Activated CD8-positive, alpha-beta memory T cell treated with anti-CD3 and anti-CD28 coated beads for 4 hours (primary cell): ENCODE measurements at places on chromosomes 2 and 18.

GRCh38 chr2:126029316-126029715 lies 626.6 kb upstream of the GYPC start:
- DNase-seq: no peak

GRCh38 chr2:17515652-17516051 lies 2.6 kb downstream of the RAD51AP2 start:
- no peak for DNase-seq

- no peak for DNase-seq
These were observed 255.2 kb downstream of the ACKR3 start for GRCh38 chr2:236824836-236825235.

DNA sequence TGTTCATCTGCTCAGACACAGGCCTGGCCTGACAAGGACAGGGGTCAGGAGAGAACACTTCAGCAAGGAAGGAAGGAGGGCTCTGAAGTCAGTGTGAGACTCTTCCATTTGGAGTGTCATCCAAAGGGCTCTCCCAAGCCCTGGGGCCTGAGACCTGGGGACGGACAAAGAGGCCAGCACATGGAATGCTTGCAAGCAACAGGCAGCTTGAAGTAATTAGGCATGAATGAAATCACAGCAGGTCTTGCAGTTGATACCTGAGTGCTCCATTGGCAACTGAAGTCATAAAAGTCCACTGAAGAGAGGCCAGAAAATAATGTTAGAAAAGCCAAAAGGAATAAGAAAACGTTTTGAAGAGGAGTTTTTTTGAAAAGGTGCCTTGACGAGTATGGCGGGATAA lies 231.7 kb downstream of the VAPA start:
- no peak for DNase-seq

DNA sequence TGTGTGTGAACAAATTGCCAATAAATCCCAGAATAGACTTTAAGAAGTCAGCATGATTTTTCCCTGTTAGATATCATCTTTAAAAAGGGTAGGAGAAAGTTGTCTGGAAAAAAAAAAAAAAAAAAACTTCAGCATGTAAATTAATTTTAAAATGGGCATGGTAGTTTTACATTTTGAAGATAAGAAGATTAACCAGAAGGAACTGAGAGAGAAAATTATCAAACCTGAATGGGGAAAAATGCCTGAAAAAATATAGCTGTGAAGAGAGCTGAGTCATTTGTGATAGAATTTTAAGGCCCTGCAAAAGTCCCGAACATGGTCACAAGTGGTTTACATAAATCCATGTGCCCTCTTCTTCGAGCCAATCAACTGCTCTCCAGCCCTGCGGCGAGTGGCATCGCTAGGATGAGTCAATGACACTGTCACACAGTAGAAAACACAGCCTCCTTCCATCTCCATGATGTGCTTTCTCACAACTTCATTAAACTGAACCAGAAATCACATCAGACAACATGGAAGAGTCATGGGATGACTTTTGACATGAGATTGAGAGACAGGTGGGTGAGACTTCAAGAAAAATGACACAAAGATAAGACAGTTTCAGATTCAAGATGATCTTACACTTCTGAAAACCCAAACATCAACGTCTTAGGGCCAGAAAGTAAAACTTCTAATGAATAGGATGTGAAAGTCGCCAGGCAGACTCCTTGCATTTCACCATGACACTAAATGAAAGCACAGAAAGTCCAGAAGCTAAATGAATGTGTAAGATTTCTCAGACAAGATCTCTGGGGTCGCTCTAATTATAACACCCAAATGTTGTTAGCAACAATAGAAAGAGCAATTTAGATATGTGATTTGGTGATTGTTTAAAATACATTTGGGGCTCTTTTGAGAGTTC lies 273.0 kb upstream of the ID2 start:
- peak; percentile 19 for DNase-seq

- DNase-seq: no peak
These were observed 99.0 kb downstream of the EFEMP1 start for GRCh38 chr2:55824551-55825096.

DNA sequence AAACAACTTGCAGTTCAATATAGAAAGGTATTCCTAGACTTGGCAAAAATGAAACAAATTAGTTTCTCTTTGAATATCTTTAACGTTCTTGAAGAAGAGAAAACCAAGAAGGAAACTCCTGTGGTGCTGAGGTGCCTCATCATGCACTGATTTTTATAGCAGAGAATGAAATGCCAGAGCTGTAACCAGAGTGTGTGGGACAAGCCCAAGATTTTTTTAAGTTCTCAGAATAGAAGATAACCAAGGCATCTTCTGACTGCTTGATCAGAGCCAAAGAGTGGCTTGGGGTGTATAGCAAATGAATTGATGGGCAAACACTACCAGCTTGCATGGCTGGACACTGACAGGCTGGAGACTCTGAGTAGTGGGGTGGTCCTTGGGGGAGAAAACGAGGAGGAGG lies 7.9 kb downstream of the FHOD3 start:
- DNase-seq: no peak

GRCh38 chr2:43302182-43302960 lies 76.0 kb upstream of the ZFP36L2 start:
- no peak for DNase-seq

DNA sequence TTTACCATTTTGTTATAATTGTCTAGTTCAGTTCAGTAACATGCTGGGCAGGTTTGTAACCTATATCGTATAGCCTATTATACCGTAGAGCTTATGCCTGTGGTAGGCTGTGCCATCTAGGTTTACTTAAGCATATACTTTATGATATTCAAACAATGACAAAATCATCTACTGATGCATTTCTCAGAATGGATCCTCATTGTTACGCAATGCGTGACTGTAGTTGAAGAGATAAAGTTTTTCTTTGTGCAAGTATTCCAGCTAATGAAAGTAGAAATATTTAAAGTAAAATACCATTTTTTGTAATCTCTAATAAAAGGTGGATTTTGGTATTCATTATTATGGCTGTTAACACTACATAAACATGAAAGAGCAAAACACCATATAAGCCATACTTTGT lies 100.2 kb downstream of the LRRTM4 start:
- no peak for DNase-seq

DNA sequence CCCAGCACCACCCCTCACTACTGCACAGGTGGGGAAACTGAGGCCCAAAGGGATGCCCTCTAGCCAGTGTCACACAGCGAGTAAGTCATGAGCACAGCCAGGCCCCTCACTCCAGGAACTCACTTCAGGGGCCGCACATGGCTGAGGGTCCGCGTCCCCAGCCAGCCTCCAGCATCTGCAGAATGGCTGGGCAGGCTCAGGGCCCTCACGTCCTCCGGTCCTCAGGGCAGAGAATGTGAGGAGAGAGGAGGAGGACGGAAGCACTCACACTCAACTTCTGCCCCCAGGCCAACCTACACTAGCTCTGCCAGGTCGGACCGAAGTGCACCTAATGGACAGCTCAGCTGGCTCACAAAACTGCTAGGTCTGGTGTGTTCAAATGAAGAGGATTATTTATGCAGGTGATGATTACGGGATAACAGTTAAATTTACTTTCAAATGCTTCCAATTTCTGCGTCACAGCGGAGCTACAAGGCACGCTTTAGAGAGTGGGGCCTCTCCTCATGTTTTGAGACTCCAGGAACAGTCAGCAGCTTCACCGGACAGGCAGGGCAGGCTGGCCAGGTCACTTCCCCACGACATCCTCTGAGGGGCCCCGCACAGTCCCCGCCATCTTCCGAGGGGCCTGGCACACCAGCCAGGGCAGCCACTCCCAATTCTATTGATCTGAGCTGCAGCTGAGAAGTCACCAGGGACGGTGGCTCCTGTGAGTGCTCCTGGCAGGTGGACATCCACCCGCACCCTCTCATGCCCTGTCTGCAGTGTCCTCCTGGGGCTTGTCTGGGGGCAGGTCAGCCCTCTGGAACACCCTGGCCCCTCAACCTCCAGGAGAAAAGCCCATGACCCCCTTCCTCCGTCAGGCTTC lies 26.5 kb downstream of the KIF1A start:
- DNase-seq: no peak

DNA sequence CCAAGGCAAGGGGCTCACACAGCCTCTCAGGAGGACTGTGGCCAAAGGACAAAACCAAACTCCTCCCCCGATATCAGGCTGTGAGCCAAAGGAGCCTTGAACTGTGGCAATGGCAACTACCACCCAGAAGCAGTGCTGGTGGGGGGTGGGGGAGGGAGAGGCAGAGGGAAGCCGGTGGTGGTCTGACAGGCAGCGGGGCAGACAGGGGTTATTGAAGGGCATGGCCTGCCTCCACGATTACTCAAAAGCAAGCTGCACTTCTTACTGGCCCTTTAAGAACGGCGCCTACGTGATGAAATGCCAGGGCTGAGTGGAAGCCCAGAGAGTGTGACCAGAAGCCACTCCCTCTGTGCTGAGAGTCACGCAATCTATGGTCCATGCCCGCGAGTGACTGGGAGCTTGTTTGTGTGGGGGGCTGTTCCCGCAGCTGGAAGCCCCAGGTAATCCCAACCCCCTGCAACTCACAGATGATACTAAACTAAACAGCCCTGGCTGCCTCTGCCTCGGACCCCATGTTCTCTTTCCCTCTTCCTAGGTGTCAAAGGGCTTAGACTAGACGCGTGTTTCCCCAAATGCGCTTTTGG lies 128.2 kb upstream of the CXCR4 start:
- no peak for DNase-seq

- DNase-seq: no peak
These were observed 60.2 kb upstream of the TXNDC2 start for GRCh38 chr18:9825571-9826073.

DNA sequence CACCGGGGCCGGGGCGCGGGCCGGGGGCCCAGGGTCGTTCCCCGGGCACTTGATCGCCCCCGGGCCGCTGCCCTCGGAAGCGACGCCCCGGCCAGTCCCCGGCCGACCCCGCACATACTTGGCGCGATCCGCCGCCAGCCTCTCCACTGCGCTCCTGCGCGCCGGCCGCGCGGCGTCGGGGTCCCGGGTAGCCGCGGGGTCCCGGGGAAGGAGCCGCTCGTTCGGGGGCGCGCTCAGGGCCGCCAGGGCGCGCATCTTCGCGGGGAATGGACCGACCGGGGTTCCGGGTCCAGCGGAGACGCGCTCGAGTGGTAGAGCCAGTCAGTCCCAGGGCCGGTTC lies 204 bp downstream of the FAM110C start:
- DNase-seq: no peak

DNA sequence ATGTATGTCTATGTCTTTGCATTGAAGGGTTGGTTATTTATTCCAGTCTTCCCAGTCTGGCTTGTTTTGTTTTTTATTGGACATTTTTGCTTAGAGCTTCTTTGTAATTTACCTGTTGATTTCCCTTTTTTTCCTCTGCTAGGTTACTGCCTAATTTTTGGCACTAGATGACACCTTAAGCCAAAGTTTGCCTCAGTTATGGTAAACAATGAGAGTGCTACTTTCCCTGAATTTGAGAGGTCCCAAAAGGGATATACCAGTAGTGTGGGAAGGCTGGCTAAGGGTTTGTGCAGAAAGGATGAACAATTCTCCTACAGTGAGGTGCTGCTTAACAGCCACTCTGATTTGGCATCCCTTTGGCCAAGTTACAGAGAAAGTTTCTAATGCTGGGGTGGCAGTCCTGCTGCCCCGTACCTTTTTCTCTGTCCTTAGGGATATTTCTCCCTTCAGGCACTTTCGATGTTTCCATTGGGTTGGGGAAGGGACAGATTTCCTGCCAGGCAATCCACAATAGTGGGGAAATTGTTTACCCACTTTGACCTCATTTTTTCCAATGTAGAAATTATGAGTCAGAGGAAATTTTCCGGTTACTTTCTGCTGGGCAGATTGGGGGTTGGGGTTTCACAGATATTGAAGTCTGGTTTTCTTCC lies 354.9 kb downstream of the PTPRM start:
- DNase-seq: no peak

DNA sequence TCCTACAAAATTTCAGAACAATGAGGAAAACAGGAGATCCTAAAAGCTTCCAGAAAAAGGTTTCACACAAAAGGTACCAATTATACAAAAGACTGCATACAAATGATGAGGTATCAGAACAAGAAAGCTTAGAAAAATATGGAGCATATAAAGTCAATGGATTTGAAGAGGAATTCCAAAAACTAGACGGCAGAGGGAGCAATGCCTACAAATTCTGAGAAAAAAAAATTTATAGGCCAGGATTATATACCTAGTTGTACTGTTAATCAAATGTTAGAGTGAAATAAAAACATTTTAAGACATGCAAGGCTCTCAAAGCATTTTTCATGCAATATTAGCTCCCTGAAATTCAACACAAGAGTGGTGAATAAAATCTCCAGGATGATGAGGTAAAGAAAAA lies 106.2 kb downstream of the ZRANB3 start:
- DNase-seq: no peak

DNA sequence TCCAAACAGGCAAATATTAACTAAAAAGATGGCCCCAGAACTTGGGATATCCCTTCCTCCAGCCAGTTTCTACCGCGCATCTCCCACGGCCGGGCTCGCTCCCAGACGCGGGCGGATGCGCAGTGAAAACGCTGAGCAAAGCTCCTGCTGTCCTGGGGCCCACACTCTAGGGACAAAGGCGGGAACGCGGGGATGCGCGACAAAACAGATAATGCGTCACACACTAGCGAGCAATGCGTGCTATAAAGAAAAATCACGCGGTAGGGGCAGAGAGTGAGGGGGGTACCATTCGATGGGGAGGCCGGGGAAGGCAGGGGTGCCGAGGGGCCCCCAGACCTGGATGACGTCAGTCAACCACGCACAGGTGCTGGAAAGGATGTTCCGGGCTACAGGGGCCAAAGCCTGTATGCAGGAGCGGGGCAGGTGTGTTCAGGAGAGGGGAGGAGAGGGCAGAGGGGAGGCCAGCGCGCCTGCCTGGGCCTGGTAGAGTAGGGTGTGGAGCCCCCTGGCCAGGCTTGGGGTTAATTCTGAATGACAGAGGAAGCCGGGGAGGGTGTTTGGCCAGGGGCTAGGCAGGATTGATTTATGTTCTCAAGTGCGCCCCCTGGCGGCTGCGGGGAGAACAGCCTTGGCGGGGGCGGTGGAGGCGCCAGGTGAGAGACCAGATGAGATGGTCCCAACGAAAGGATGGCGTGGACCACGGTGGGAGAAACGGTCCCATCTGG lies 14.9 kb upstream of the ITM2C start:
- DNase-seq: peak; percentile 50

DNA sequence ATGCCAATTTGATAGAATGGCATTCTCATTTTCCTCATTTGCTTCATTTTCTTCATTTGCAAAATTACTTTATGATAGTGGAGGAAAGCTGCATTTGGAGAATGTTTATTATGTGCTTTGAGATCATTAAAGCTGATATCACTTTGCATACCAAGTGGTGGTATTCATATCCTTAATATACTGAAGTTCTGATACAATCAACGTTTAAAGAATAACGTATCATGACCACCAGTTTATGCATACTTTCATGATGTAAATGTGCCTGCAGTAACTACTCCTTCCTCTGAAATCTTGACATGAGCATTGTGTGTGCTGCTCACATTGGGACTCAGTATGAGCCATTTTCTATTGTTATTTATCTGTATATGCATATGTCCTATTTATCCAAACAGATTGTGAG lies 302.1 kb downstream of the ARHGAP15 start:
- no peak for DNase-seq

DNA sequence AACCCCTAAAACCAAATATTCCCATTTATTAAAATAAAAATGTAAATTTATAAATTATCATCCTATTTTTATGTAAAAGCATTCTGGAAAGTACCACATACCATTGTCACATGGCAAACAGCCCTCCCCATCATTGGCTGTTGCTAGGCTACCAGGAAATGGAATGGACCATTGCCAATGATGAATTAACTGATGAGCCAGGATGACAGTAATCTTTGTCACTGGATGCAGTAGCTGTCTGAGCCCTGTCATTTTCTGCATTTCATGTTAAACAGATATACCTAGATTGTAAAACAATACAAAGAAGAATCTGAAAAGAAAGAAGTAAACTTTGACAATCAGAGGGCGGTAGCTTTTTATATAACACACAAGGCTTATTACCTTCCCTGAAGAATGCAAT lies 641.4 kb downstream of the BCL11A start:
- no peak for DNase-seq
